Fibroblast of lung (primary cell): ENCODE measurements at places on chromosomes 13 and 19.

DNA sequence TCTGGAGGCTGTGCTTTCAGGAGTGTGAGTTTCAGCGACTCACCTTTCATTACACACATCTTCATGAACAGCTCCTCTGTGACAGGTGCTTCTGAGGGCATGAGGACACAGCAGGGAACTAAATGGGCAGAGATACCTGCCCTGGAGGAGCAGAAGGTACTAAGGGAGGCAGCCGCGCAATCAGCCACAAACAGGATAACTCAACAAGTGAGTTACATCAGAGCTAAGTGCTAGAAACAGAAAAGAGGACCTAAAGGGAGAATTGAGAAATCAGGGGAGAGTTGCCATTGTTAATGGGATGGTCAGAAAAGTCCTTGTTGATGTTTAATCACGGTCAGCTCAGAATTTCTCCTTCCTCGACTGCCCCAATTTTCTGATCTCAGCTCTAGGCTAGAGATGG, 42.5 kb downstream of the SYDE1 start:
- DNase-seq = no peak

- peak; percentile 62 for DNase-seq
Measured at GRCh38 chr13:93388701-93389100, 162.1 kb downstream of the GPC6 start.

- no peak for DNase-seq
Measured at GRCh38 chr19:46295401-46296201, 1.2 kb upstream of the HIF3A start.

GRCh38 chr19:13902993-13903555, 2.8 kb downstream of the BRME1 start:
- DNase-seq = no peak

DNA sequence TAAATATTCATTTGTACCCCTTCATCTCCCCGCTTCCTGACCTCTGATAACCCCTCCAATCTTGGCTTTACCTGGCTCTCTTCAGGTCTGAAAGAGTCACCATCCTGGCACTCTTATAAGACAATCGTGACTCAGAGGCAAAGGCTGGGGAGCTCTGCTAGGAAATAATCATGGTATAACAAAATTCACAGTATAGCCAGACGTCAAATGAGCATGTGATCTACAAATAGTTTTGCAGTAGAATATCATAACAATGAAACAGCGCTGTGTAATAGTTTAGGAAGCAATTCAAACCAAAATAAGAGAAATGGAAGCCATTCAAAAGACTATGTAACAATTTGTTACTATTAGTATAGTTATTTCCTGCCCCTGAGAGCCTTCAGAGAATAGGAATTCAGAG, 34.2 kb downstream of the RXFP2 start:
- peak; percentile 85 for DNase-seq

DNA sequence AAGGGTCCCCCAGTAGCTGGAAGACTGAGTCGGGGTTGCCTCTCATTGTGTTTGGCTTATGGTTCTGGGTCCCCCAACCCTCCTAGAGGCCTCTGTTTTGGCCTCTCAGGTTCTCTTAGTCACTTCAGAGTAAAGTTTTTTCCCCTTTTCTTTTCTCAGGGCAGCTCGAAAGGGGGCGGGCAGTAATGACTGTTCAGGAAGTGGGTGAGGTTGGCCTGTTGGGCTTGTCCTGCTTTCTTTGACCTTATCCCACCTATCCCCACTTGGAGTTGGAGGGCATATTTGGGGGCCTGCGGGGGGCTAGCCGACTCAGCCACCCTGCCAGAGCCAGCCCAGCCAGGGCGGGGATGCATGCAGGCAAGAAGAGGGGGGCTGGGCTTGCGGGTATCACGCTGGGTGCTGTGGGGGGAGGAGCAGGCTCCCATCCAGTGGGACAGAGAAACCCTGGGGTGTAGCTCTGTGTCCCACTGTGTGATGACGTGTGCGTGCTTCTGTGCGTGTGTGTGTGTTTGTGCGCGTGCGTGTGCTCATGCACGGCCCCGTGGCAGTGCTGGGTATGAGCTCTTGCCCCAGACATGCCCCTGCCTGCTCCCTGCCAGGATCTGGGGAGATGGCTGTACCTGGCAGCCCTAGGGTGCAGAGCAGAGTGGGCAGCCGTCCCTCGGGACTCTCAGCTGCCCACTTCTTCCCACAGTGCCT, 1.4 kb downstream of the CIC start:
- DNase-seq = peak; percentile 61

- DNase-seq = no peak
Measured at GRCh38 chr13:28761586-28761985, 42.8 kb upstream of the SLC46A3 start.

DNA sequence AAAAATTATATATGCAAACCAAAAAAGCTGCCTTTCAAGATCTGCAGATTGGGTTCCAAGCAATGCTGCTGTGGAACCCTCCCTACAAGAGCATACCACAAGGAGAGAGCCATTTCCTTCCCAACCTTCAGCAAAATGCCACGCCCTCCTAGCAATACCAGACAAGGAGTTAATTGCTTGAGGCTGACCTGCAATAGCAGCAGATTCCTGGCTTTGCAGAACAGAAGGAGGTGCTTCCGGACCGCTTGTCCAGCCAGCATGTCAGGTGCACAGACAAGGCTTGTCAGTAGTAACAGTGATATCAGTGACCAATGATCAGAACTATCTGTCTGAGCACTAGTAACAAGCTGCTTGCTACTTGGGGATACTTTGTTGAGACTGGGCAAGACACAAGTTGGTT, 301.6 kb downstream of the FGF14 start:
- no peak for DNase-seq

DNA sequence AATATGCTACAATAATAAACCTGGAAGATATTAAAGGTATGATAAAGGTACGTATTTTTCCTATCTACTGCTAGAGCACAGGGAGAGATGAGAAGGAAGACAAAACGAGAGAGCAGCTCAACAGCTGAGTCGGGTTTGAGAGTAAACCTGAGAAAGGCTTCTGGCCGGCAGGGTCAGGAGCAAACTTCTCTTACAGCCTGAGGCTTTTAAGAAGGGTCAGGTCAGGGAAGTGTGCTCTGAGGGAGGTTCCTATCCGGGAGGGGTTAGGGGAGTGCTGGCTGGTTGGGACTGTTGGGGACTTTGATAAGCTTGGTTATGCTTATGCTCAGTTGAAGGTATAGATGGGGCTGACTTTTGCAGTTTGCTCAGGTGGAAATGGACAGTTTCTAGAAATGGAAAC, 77.7 kb upstream of the PRR20A start:
- no peak for DNase-seq

- peak; percentile 63 for DNase-seq
Measured at GRCh38 chr13:42022796-42023493, 25.5 kb upstream of the DGKH start.

DNA sequence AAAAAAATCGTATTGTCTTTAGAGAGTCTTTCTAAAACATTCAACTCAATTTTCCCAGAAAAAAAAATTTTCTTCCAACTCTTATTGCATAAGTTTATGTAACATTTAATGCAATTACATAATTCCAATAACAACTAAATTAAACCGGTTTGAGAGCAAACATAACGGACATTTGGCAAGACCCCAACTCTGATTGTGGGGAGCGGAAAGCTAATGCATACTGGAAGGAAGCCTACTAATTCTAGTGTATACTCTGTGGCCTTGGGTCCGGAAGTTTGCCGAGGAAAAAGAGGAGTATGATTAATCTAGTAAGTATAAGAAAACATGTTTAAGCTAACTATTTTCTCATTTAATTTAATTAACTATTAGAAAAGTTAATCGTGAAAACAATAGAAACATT, 21.3 kb upstream of the MIR17HG start:
- DNase-seq = no peak

DNA sequence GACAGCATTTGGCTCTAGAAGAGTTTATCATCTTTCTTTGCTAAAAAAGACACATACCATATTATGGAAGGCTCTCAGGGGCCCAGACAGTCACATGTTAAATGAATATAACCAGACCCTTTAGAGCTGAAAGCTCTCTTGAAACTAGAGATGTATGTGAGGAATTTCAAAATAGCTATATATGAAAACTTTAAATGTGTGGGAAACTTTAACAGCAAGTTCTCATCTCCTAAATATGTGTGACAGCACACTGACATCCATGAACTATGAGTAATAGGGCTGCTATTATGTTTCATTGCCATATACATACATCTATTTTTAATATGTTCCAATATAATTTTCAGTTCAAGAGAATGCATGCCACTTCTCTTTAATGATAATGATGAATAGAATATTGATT, 509.5 kb downstream of the GPC6 start:
- DNase-seq = peak; percentile 65

- DNase-seq = no peak
Measured at GRCh38 chr19:39140594-39140993, 15.0 kb downstream of the PAK4 start.

DNA sequence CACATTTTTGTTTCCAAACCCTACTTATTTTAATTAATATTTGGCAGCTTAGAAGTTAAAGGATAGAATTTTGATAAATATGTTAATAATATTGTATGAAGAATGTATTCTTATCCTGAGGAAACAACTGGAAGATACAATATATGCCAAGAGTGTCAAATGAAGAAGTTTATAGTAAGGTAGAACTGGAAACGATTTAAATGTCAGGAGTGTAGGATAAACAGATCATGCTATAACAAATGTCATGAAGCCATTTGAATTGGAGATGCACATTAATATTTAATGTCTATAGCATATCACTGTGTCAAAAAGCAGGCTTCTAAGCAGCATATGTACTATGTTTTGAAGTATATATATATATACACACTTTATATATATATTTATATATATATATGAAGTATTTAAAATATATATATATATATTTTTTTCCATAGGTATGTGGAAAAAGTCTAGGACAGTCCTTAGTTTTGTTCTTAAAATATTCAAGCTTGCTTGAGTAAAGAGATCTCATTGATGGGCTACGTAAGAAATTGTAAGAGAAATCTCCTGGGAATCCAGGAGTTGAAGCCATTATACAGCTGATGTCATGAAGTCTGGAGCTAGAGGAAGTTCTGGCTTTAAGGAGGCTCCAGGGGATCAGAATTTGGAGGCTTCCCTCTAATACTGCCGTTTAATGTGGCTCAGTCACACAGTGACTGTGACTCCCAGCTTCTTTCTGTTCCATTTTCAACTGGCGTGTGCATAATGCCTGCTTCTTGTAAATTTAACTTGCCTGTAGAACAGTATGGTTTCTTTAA, 79.9 kb upstream of the MYCBP2 start:
- no peak for DNase-seq

GRCh38 chr19:35146746-35147459, 3.8 kb downstream of the FXYD7 start:
- DNase-seq = no peak

DNA sequence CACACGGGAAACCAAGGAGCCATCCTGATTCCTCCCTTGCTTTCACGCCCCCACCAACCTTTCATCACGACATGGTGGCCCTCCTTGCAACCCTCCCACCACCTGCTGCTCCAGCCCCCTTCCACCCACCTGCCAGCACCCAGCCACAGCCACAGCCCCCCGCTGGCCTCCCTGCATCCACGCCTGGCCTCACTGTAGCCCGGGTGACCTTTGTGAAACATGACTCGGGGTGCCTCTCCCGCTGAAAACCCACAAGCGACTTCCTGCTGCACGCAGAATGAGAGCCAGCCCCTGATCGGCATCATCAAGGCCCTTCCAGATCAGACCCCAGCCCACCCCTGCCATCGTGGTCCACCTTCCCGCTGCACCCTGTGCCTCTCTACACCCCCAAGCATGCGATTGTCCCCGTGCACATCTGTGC, 14.9 kb downstream of the POP4 start:
- DNase-seq = no peak

DNA sequence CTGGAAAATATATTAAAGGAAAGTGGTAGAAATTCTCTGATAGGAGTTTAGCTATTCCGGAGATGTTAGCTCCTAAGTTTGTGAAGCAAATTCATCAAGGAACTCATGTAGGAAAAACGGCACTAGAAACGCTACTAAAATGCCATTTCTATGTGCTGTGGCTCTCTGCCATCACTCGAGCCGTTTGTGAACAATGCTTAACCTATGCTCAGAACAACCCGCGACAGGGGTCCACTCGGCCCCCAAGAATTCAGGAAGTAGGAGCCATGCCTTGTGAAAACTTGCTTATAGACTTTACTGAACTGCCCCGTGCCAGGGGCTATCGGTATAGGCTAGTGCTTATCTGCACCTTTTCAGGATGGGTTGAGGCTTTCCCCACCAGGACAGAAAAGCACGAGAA, 14.2 kb upstream of the SLC15A1 start:
- peak; percentile 12 for DNase-seq

GRCh38 chr13:27997904-27998522, 9.5 kb upstream of the URAD start:
- peak; percentile 15 for DNase-seq

GRCh38 chr13:44768239-44768638, 192.1 kb upstream of the TSC22D1 start:
- no peak for DNase-seq

GRCh38 chr13:39946769-39947168, 291.3 kb downstream of the COG6 start:
- no peak for DNase-seq

DNA sequence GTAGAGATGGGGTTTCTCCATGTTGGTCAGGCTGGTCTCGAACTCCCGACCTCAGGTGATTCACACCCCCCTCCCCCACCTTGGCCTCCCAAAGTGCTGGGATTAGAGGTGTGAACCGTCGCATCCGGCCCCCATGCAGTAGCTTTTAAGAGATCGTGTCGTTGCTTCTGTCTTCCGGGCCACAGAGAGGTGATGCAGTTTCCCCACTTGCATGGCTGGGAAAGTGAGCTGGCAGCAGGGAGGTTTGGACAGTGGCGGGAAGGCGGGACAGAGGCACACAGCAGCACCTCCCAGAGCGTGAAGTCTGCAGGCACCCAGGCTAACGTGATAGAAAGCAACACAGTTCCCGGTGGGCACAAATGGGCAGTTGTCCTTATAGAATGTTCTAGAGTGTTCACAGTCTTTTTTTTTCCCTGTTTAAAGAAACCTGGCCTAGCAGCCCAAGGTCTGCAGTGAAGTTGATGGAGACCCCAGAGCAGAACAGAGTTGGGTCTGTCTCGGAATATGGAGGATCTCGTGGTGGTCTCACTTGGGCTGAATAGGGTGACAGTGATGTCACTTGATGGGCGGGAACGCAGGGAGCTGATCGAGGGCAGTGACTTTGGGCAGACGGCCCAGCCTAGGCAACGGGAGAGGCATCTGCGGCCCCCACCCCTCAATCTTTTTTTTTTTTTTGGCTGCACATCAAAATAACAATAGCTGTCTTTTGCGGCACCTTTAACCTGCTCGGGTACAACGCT, 4.9 kb downstream of the UHRF1 start:
- DNase-seq = peak; percentile 65

GRCh38 chr13:108950333-108951010, 321.1 kb downstream of the MYO16 start:
- DNase-seq = no peak

- DNase-seq = peak; percentile 66
Measured at GRCh38 chr13:98853771-98854221, 101.3 kb upstream of the SLC15A1 start.

GRCh38 chr13:112759053-112759452, 69.2 kb downstream of the ATP11A start:
- no peak for DNase-seq

DNA sequence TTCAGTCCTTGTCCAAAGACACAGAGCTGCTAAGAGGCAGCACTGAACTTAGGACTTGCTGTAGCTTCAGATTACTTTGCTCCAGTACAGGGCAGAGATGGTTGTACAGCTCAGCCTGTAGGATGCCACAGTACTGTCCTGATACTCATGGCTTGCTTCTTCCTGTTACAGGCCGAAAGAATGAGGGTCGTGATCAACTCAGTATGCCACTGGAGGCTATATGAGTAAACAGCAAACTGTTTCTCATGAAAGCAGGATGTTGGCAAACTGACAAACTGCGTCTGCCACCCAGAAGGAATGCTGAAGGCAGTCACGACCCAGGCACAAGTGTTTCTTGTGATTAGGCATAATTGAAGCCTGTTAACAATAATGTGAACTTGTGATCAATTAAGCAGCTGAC, 2.8 kb downstream of the ZNF749 start:
- DNase-seq = no peak
